Posterior cingulate gyrus (tissue), 11 donors: ENCODE measurements at places on chromosomes 3 and 15.
A peak's percentile ranks its signal among the peaks of the same experiment; 100 is the strongest.

DNA sequence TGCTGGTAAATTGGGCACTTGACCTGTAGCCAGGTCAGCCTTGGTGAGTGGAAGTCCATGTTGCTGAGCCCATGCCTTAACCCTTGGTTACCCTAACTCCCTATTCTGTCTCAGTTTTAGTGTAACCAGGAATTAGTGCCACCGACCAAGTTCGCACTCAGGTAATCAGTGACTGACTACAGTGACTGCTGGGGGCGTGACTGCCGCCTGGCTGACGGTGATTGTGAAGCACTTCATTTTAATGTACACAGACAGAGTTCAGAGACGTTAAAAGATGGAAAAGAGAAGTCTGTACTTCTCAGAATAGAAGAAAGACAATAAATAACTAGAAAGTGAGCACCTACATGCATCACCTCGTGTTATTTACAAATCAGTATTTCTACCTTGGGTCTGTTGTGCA is 17.3 kb downstream of the CFAP161 start:
- DNase-seq: no peak

GRCh38 chr15:60362321-60363086 is 35.3 kb downstream of the ANXA2 start:
- DNase-seq: no peak

DNA sequence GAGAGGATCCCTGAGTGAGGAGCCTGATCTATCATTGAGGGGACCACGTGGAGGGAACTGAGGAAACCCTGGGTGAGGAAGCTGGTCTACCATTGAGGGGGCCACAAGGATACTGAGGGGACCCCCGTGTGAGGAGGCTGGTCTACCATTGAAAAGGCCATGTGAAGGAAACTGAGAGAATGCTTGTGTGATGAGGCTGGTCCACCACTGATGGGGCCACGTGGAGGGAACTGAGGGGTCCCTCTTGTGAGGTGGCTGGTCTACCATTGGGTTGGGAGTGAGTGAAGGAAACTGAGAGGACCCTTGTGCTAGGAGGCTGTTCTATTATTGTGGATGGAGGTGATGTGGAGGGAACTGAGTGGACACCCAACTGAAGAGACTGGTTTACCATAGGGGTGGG is 161.3 kb downstream of the FBLN2 start:
- no peak for DNase-seq

DNA sequence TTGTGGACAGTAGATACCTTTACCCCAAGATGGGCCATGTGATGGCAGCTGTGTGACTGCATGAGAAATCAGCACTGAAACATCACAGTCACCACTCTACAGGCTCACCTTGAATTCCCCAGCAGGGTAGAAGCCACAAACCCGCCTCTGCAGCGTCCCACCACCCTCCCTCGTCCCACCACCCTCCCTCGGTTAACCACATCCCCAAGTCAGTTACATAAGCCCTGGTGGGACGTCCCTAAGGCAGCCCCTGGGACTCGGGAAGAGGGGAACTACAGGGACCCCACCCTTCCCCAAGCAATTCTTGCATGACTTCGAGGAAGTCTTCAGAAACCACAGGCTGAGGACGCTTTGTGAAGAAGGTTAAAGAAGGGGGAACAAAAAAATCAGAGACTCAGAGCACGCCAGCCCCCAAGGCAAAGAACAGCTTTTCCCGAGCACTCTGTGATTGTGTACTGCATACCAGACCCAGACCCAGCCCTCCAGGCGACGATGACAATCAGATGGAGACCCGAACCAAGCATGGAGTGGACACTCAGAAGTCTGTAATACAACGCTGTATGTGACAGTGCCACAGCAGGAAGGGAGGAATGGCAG is 60.5 kb downstream of the SH3BP5 start:
- no peak for DNase-seq

DNA sequence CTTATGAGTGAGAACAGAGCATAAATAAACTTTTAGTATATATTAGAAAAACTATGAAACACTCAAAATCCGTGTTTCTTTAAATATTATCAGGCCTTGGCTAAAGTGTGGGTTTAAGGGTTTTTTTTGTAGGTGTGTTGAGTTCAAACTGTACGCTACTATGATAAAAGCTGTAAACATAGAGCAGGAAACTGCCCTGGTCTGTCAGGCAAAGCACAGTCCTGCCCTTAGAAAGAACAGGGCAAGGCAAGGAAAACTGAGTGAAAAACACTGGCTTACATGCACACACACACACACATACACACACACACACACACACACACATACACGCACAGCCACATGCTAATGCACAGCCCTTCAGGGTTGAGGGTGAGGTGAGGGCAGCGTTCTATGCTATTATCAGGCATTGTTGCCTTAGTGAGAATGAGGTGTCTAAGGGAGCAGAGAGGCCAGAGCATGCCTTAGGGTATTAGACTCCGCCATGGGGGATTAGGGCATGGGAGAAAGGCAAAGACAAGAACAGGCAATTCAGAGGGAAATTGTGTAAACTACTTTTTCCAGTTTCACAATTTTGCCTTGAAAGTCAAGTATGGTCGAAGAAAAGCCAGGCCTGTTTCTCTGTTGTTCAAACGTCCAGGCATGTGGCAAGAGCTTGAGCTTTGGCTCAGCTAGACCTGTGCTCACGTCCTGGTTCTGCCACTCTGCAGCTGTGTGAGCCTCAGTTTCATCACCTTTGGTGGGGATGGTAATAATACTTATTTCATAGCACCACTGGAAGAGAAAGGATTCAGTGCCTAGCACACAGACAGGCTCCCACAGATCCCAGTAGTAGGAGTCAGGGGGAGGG is 36.3 kb upstream of the TPM1 start:
- DNase-seq: no peak

DNA sequence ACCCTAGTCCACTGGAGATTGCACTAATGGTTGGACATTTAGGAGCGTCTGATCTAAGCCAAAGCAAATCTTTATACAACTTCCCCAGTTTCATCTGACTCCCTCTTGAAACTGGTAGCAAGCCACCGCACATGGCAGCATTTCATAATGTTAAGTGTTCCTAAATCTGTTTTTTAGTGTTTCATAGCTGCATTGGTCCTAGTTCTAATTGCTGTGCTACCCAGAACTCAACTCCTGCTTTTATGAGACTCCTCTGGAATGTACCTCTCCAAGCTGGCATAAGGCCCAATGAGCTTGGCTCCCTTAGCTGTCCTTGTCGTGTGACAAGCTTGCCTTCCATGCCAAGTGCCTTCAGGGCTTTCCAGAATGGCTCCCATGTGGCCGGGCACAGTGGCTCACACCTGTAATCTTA is 65.3 kb upstream of the FLNB start:
- peak; percentile 14 for DNase-seq

DNA sequence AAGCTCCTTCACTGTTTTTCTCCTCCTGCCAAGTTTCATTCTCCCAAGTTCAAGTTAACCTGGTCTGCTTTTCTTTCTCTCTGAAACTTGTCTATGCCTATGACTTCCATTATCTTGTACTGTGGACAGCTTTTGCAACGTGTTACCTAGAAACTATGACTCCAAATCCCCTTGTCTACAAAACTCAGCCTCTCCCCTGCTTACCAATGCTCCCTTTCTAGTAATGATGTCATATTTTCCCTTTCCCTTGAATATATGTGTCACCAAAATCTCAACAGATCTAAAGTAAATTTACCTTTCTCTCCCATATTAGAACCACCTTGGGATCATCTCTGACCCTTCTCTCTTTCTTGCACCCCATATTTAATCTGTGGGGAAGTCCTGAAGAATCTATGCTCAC is 10.5 kb upstream of the ABHD2 start:
- no peak for DNase-seq

GRCh38 chr15:58546066-58546591 is 114.3 kb downstream of the LIPC start:
- DNase-seq: no peak

DNA sequence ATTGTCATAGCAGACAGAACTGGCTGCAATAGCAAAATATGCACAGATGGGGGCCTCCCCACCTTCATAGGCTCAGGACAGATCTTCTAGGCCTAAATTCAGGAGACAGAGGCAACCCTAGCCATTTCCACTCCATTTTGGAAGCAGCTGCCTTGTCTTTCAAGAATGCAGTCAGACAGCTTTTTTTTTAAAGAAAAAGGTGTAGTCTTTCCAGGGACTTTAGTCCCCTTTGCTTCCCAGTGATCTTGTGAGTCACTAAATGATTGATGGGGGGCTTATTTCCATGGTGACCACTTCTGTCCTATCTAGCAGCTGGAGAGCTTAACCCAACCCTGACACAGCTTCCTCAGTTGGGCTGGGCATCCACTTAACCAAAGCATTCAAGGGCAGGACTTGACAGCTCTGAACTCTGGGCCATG is 165.9 kb downstream of the TPRG1 start:
- no peak for DNase-seq

DNA sequence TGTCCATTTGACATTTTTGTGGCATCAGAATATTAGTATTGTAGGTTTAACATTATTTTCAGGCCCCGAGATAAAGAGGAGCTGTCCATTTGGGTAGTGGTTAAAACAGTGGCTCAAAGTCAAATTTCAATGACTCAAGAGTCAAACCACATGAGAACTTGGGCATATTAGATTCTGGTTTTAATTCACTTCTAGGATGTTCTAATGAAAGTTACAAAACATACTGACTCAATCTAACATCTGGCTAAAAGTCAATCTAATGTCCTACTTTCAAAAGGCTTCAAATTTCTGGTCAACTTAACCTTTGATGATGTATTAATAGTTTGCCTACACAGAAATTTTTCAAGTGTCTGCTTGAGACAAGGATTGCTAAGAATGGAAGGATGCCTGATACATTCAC is 112.4 kb downstream of the ABI3BP start:
- no peak for DNase-seq
